HuH-7.5 (cell line): ENCODE measurements at places on chromosomes 4 and X.

GRCh38 chrX:25143596-25143995 lies 127.8 kb upstream of the ARX start:
- DNase-seq, result no peak

- DNase-seq, result no peak
Measured at GRCh38 chrX:74890676-74891430, 34.4 kb downstream of the NEXMIF start.

GRCh38 chrX:105975382-105975781 lies 63.1 kb downstream of the SERPINA7 start:
- no peak for DNase-seq

- DNase-seq, result no peak
Measured at GRCh38 chr4:5816101-5816500, 76.8 kb downstream of the CRMP1 start.

GRCh38 chr4:139933541-139933940 lies 220.4 kb downstream of the MAML3 start:
- DNase-seq, result no peak

DNA sequence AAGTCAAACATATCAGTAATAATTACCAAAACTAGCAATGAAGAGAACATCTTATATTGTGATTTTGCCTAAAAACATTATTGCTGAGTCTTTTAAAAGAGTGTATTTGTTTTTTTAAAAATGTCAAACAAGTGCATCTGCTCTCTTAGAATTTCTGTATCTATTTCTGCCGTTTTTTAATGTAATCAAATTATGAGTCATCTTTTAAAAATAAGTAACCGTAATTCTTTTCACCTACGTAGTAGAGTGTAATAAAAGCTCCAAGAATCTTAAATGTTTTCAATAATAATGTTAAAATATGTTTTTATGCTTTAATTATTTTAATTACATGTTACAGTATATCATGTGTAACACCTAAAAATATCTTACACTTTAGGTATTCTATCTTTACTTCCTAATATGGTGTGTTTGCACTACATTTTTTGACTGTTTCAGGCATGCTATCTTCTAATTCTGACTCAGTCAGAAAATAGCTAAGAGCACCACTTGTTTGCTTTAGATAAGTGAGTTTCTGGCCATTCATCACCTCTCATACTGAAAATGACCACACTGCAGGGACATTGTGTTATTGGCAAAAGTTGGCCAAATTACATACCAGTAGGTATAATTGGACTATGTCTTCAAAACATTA lies 368.5 kb downstream of the PCDH7 start:
- no peak for DNase-seq

GRCh38 chr4:166279261-166279660 lies 406.2 kb downstream of the TLL1 start:
- no peak for DNase-seq

GRCh38 chrX:124028182-124028581 lies 66.7 kb downstream of the STAG2 start:
- no peak for DNase-seq

GRCh38 chrX:68365341-68365740 lies 68.0 kb downstream of the OPHN1 start:
- no peak for DNase-seq

DNA sequence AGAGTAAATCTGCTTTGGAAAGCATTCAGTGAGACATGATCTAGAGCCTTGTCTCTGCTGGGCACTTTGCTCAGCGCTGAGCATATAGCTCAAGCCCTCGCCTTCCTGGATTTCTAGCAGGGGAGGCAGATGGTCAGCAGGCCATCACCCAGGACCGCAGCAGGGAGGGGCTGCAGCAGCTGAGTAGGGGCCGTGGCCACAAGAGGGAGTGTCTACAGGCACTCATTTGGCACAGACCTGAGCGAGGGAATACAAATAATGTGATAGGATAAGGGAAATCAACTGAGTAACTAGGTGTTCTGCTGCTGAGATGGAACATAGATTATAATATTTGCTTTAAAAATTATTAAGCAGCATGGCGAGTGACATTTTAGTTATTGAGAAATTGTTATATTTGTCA lies 30.2 kb downstream of the OFD1 start:
- DNase-seq, result no peak

DNA sequence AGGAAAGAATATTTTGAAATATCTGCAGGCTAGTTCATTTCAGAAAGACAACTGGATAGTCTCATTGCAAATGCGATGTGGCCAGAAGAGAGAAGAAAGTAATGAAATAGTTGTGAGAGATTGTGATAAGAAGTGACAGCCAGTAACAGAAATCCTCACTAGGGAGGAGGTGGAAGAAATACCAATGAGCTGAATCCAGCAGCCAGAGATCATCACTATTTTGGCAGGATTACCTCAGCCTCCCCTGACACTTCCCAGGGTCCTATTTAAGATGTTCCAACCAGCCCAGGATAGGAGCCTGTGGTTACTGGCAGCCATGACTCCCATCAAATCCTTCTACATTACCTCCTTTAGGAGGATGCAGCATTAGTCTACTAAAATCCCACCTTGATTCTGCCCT lies 76.7 kb upstream of the ARHGAP24 start:
- DNase-seq, result no peak

- DNase-seq, result no peak
Measured at GRCh38 chr4:105281124-105281415, 134.4 kb downstream of the TET2 start.

GRCh38 chr4:91488946-91489345 lies 814.8 kb upstream of the GRID2 start:
- no peak for DNase-seq

- no peak for DNase-seq
Measured at GRCh38 chrX:57952320-57952678, 42.0 kb upstream of the ZXDA start.

GRCh38 chrX:11239230-11239629 lies 54.0 kb upstream of the AMELX start:
- no peak for DNase-seq

GRCh38 chr4:75633846-75634245 lies 3.5 kb upstream of the CDKL2 start:
- DNase-seq, result no peak

GRCh38 chr4:62930884-62931283 lies 1478.4 kb downstream of the TECRL start:
- no peak for DNase-seq

- no peak for DNase-seq
Measured at GRCh38 chr4:101987623-101988243, 197.2 kb downstream of the BANK1 start.

DNA sequence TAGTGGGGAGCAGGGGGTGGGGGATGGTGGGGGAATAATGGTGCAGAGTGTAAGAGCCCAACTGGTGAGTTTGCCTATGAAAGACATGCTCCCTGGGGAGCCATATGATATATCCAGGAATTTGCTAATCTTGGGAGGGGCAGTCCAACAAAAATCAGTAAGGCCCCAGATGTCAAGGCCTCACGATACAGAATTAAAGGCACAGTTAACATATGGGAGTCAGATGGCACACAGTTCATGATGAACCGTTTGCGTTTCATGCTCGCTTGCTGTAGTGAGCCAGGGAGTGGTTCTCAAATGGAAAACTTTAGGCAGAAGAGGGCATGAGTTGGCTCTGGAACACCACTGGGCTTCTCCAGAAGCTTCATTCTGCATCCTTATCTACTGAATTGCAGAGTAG lies 33.9 kb upstream of the VCX2 start:
- DNase-seq, result no peak
